HAP-1 (cell line): ENCODE measurements at places on chromosomes 7 and 10.

DNA sequence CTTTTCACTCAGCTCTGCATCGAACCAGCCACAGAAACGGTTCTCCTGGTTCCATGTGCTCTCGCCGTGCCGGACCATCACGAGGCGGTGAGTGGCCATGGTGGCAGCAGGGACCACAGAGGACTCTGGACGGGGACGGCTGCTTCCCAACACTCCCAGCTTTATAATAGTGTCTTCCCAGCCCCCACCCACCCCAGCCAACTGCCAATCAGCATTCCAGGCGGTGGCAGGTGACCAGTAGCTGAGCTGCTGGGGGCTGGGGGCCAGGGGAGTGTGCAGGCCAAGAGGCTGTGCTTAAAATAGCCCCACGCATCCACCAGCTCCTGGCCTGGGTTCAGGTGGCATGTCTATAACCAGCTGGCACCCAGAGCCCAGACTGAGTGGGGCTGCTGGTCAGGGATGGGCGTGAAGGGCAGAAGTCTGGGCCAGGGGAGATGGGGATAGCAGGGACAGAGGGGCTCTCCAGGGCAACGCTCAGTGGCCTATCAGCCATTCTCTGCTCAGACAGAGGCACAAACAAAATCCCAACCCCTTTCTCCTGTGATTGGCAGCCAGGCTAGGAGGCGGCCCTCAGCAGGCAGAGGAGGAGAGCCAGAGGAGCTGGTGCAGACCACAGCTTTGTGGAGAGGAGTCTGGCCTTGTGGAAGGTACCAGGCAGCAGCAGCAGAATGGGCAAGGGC lies at the start of gene PGAM2:
Gene PGAM2 (minus strand): TSS at position 137 of the 680 bp plus-strand sequence. CDS start 38 bp downstream, at position 99.
- no peak for DNase-seq

DNA sequence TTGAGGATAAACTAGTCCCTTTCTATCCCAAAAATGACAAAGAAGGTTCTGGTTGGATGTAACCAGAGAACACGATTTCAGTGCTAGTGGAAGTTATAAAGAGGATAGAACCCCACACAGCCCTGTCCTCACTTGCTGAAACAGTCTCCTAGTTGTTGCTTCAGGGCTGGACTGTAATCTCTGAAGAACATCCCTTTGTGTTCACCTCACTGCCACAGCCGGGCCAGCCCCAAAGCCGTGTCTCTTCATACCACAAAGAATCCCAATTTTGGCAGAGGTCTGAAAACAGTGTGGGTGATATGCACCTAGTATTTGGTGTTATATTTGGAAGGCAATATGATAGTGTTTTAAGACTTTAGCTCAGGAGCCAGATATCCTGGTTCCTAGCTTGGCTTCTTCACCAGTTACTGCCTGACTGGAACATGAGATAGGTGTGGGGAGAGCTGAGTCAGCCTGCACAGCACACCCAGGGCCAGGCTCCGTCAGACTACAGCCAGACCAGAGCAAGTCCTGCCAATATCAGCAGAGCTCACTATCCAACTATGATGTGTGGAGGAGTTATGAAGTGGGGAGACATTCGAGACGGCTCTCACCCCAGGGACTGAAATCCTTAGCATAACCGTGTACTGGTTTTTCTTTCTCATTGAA lies 21.2 kb downstream of the CYP3A4 start:
- no peak for DNase-seq

- no peak for DNase-seq
Measured at GRCh38 chr10:28186887-28187578, 115.8 kb downstream of the MPP7 start.

- no peak for DNase-seq
Measured at GRCh38 chr10:107790271-107790670, 625.8 kb upstream of the SORCS1 start.

- no peak for DNase-seq
Measured at GRCh38 chr10:86327954-86328725, 38.5 kb downstream of the GRID1 start.

DNA sequence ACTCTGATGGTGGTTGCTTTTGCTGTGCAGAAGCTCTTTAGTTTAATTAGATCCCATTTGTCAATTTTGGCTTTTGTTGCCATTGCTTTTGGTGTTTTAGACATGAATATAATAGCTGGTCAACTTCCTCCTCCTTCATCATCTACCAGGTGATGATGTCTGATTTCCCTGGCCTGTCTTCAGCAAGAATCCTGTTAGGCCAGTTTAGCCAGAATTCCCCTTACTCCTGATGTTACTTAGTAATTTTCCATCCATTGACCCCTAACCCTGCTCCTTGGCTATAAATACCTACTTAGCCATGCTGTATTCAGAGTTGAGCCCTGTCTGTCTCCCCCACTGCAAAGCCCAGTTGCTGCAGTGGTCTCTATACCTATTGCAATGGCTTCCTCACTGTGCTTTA lies 91.4 kb downstream of the ZNF777 start:
- DNase-seq = no peak

- no peak for DNase-seq
Measured at GRCh38 chr10:9762966-9763656, 1254.6 kb upstream of the CELF2 start.

DNA sequence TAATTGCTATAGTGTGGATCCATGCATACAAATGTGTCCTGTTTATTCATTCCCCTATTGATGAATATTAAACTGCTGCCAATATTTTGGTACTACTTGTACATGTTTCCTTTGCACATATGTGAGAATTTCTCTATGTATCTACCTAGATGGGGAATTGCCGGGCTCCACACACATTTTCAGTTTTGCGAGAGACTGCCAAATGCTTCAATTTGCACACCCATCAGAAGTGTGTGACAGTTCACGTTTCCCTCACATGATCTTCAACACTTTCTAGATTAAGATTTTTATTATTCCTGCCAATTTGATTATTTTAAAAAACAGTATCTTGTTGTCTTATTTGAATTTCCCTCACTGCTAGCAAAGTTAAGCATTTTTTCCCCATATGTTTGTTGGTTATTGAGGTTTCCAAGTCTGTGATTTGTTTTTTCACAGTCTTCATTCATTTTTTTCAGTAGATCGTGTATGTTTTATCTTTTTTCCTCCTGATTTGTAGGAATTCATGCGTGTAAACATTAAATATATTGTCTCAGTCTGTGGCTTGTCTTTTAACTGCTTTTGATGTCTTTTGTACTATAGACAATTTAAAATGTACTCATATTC lies 2.4 kb upstream of the KLF14 start:
- no peak for DNase-seq

GRCh38 chr10:47260505-47261111 lies 39.4 kb upstream of the GDF10 start:
- no peak for DNase-seq

GRCh38 chr10:88702848-88703597 lies 3.0 kb upstream of the LIPK start:
- peak; percentile 74 for DNase-seq
